NCI-H2081 (cell line): ENCODE measurements at places on chromosomes 12 and 14.

DNA sequence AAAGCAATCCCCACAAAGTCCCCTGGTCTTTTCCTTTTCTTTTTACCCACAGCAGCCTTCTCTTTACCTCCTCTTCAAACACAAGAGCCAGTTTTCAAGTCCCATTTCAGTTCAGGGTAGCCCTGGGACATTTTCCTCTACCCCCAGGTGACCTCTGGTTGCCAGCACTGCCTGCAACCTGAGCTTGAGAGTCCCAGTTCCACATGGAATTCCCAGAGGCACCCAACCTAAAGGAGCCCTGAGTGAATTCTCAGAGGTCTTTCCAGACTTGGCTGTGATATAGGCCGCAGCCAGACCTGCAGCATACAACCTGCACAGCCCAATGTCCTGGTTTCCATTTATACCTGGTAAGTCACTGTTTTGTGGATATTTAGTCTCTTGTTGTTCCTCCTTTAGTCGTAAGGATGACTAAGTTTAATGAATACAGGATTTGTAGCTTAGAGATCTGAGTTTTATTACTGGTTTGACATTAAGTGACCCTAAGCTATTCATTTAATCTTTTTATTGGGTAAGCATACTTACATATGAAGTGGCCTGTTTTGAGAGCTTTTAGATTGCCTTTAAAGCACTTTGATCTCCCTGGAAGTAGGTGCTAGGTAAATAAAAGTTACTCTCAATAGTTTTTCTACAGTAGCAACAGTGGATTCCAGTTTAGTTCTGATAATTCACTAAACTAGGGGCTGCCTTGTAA, 159.8 kb downstream of the TGFB3 start:
- no peak for DNase-seq

- DNase-seq = no peak
Observed at GRCh38 chr12:75599061-75599460, 87.7 kb upstream of the KRR1 start.

DNA sequence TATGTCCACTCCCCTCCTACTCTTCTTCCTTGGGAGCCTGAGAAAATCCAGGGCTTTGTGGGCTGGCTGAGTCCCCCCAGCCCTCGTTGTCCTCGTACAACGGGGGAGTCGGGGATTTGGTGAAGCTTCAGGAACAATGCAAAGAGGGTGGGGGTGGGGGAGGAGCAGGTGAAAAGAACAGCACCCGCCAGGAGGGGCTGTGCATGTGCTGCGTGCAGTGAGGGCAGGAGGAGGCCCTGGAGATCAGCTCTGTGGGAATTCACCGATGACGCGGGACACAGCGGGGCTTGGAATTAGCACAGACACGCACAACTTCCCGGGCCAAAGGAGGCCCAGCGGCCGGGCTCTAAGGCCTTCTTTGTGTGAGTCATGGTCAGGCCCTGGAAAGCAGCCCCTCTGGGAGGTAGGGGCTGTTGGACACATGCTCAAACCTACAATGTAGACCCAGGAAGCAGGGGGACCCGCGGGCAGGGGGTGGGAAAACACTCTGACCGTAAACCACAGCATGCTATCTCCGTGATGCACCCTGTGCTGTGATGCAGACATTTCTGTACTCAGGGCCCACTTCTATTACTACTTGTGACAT, 32.8 kb downstream of the RBM19 start:
- DNase-seq = no peak

DNA sequence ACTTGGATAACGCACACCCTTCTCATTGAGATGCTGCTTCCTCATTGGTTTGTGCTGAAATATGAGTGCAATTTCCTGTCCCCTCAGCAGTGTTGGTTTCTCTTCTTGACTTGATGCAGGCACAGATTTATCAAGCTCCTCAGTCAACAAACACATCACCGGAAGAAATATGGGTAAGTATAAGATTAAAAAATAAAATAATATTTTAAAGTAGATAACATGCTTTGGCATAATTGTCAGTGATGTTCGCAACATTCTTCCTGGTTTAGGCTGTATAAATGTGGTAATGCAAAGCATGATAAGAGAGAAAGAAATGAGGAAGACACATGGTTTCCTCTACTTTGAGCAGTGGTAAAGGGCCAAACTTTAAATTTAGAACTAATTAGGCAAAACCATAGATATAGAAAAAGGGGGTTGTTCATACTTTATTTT, at the start of gene GPR65:
Gene GPR65, plus strand, starts transcription at position 86 of the 432 bp plus-strand sequence. CDS start 5,713 bp downstream, outside the sequence.
- DNase-seq = no peak

- no peak for DNase-seq
Observed at GRCh38 chr12:54329759-54330158, 4.8 kb downstream of the COPZ1 start.

DNA sequence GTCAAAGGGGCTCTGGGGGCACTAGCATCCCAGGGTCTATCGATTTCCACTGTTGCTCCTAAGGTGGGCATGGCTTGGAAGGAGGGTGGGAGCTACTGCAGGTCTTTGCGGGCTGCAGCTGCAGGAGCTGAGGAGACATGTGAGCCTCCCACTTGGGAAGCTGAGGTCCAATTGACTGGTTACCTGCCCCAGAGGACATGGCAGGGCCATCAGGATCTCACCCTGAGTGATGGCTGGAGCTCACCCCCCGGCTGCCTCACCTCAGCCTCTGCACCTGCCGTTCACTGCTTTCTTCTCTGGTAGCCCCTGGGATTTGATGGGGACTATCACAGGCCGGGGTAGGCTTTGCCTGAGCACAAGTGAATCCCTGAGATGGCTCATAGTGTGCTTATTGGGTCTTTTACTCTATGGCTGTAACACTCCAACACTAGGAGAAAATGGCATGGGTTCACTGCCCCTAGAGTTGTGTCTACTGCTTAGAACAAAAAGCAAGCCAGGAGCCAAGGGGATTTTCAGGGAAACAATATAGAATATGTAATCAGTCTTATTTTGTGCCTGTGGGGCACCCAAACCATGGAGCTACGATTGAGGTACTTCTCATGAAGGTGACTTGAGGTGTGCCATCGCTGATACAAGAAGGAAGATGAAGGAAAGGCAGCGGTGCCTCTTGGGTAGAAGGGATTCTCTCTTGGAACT, 3.2 kb upstream of the KRT4 start:
- DNase-seq = no peak

GRCh38 chr12:6052940-6053329, 71.5 kb downstream of the VWF start:
- DNase-seq = no peak

DNA sequence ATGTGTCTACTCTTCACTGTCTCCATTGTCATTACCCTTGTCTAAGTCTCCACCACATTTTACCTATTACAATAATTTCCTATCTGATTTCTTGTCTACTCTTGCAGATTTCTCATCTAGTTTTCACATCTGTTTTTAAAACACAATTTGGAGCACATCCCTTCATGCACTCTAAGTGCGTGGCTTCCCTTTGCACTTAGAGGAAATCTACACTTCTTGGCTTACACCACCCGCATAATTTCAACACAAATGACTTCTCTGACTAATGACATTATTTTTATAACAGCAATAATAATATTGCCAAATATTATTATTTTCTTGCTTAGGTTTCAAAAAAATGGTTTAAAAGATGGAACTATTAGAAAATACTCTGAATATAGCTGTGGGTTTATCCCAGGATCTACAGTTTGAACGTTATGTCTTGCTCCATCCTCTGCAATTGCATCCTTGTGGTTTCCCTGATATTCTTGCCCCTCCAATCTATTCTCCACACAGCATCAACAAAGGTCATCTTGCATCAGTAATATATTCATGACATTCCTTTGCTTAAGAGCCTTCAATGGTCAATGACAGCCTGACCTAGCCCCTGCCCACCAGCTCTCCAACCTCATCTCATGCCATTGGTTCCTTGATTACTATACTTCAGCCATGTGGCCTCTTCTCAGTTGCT, 153.7 kb downstream of the SLC25A21 start:
- DNase-seq = no peak

DNA sequence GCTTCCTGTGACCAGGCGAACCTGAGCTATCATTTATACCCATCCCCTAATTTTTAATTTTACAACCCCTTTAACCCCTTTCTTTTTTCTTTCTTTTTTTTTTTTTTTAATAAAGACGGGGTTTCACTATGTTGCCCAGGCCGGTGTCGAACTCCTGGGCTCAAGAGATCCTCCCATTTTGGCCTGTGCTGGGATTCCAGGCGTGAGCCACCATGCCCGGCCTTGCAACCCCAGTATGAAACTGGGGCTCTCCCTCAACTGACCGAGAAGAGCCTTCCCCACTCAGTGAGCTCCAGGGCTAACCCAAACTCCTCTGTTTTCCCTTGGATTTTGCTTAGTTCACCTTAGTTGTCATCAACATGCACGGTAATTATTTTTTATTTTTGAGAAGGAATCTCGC, 992 bp downstream of the CPSF2 start:
- no peak for DNase-seq

- peak; percentile 88 for DNase-seq
Observed at GRCh38 chr12:26878661-26879119, 45.7 kb upstream of the ITPR2 start.
